ENCODE measurements at places on chromosomes 12 and 14.

DNA sequence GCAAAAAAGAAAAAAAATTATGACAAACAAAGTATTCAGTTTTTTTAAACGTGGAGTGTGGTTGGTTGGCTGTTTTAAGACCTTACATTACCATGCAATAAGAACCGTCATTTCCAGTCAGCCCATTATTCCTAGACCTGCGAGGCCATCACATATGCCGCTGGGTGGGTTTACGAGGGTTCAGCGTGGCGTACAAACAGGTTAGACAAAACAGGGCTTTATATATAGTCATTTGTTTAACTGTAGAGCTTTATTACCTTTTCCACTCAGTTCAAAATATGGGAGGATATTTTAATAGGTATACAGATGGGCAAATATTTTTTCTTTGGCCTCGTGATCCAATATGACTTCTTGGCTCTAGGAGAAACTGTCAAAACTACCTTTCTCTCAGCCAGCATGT lies 67.2 kb downstream of the KSR2 start:
- no peak for DNase-seq

GRCh38 chr12:112148031-112148513 lies 22.7 kb downstream of the TRAFD1 start:
- DNase-seq, result no peak

DNA sequence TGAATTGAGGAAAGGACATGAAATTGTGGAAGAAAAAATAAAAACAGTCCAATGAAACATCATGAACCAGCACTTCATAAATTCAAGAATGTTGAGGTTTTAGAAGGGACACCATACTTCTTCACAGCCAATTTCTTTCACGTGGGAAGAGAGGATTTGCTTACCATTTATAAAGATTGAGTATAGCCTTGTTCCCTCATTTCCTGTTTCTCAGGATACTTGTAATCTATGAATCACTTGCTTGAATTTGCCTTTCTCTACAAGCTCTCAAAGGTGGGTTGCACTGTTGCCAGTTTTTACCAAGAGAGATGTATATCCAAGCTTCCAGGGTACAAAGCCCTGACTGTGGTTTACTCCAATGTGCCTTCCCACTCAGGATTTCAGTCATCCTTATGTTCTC lies 116.1 kb downstream of the DUSP6 start:
- DNase-seq, result no peak

DNA sequence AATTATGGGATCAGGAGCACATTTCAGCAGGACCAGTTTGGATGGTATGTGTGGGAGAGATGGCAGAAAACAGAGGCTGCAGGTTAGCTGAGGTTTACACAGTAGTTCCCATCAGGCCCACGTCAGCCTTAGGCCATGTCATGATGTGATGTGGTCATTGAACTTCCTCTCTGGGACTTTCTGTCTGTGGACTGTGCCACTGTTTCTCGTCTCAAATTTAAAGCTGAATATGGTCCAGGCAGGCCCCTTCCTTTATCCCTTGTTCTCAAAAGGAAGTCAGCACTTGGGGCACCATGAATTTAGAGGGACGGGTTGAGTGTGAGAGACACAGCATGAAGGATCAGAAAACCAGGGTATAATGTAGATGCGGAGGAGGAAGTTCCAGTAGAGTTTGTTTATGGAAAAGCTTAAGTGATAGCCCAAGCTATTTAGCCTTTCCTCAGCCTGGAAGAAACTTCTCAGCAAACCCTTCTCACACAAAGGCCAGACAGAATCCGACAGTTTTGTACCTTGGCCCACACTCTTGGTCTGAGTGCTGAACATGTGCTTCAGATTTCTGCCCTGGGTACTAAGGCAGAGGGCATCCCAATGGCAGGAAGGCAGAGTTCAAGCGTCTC lies 3.6 kb upstream of the IGFBP6 start:
- DNase-seq, result no peak

GRCh38 chr12:15206831-15207389 lies 14.3 kb downstream of the RERG start:
- DNase-seq, result no peak

GRCh38 chr12:3745152-3745551 lies 7.8 kb downstream of the CRACR2A start:
- no peak for DNase-seq

DNA sequence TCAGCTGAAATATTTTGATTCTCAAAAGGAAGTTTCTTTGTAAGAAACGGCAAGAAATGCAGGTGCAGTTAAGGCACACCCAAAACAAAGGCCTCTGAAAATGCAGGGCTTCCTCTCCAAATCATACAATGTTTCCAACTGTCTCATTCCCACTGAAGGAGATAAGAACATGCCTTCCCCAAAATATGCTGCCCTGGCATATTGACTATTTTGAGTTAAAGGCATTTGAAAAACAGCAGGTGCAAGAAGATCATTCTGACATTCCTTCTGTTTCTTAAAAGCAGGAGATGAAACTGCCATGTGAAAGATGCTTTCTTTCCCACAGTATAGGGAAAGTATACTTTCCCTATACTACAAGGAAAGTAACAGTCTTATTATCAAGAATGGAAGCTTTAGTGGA lies 33.4 kb upstream of the VASH1 start:
- no peak for DNase-seq

- DNase-seq, result no peak
Measured at GRCh38 chr14:73771848-73772638, 57.9 kb upstream of the PNMA1 start.

DNA sequence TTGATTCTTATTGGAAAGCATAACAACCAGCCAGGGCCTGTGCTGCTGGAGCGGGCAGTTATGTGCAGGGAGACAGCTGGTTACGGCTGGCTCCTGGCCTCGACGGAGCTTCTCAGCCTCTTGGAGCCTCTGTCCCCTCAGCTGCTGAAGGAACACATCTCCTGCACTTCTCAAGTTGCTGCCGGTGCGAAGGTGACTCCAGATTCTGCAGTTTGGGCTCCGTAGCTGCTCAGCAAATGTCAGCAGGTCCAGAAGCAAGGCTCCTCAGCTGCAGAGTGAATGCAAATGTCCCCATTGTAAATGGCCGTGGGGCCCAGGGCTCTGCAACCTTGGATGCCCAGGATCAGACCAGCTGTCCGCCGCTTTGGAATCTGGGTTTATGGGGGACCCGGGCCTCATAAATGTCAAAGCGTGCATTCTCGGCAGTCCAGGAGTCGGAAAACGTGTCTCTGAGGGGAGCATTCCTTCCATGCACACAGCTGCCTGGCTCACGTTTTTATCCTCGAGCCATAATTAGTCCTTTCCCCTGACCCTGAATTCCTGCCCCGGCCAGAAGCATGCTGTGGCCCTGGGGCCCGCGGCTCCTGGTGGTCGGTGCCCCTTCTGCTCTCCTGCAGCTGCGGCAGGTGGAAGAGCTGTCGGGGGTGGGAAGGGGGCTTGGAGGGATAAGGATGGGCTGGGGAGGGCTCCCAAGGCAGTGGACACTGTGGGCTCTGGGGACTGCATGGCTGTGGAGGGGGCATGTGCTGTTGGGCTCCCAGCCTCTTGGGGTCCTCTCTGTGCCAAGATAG lies 106.0 kb downstream of the KIF26A start:
- DNase-seq, result no peak

DNA sequence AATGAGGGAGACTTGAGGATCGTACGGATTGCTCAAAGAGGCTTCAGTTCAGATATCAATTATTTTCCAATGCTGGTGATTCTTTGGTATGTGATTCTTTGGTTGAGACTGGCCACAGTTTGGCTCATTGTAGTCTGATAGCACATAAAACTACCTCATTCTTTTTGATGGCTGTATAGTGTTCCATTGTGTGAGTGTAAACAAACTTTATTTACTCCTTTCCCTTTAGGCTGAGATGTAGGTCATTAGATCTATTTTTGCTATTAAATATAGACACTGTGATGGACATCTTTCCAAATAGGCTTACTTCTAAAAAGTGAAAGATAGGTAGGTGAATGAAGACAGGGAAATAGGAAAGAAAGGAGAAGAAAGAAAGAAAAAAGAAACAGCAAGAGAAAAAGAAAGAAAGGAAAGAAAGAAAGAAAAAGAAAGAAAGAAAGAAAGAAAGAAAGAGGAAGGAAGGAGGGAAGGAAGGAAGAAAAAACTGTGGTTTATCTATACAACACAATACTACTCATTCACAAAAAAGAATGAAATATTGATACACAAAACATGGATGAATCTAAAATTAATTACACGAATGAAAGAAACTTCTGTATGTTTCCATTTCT lies 19.8 kb upstream of the MED13L start:
- DNase-seq, result no peak

- DNase-seq, result no peak
Measured at GRCh38 chr12:18148961-18149360, 59.0 kb upstream of the RERGL start.

- DNase-seq, result no peak
Measured at GRCh38 chr14:71354142-71354541, 446.9 kb downstream of the PCNX1 start.
